Globus pallidus (tissue), 1 donor: ENCODE measurements at places on chromosomes 7 and 10.

- DNase-seq = no peak
Observed at GRCh38 chr10:70286616-70287015, 2.8 kb upstream of the NPFFR1 start.

DNA sequence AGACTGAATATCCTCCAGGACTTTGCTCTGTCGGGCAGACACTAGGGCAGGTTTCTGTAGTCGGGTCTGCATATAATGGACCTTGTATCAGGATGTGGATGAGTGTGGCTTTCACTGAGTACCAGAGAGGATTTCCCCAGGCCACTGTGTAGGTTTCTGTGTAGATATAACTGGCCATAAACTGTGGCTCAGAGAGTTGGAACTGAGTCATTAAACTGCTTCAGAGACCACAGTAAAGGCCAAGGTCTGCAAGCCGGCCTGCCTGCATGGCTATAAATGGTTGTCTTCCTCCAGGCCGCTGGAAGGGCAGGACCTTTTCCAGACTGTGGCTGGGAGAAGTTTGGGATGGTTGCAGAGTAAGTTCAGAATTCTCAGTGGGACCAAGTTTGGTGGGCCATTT is 16.9 kb downstream of the ZNF92 start:
- no peak for DNase-seq

GRCh38 chr10:114026189-114027040 is 17.3 kb upstream of the ADRB1 start:
- DNase-seq = no peak

DNA sequence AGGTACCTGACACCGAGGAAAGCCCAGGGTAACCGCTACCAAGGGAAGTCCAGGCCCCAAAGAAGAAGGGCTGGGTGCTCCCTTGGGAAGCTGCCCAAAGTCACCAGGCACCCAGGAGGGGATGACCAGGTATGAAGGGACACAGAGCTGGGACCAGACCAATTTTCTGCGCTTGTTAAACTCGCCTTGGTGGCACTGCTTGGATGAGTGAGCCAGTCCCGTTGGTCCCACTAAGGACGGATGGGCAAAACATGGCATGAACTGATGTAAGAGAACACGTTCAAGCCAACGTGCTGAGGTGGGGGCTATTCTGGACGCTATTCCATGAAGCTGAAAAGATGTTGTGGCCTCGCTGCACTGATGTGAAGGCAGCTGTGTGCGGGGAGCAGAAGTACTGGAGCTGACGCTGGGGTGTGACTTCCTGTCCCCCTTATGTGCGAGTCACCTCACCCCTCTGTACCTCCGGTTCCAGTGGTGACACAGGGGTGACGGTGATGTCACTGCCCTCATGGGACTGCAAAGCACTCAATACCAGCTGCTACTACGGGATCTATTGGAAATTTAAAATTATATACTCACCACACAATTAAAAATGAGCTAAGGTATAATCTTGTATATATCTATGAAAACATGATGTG is 73.6 kb downstream of the COBL start:
- DNase-seq = no peak

DNA sequence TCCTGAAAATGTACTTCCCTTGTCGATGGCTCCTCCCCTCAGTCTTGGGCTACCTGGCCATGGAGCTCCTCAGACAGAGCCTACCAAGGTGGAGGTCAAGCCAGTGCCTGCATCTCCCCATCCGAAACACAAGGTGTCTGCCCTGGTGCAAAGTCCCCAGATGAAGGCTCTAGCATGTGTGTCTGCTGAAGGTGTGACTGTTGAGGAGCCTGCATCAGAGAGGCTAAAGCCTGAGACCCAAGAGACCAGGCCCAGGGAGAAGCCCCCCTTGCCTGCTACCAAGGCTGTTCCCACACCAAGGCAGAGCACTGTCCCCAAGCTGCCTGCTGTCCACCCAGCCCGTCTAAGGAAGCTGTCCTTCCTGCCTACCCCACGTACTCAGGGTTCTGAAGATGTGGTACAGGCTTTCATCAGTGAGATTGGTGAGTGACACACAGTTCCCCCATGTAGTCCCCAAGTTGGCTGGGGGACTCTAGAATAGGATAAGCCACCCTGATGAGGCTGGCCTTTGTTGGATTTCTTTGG is 8.8 kb downstream of the PPRC1 start:
- no peak for DNase-seq

DNA sequence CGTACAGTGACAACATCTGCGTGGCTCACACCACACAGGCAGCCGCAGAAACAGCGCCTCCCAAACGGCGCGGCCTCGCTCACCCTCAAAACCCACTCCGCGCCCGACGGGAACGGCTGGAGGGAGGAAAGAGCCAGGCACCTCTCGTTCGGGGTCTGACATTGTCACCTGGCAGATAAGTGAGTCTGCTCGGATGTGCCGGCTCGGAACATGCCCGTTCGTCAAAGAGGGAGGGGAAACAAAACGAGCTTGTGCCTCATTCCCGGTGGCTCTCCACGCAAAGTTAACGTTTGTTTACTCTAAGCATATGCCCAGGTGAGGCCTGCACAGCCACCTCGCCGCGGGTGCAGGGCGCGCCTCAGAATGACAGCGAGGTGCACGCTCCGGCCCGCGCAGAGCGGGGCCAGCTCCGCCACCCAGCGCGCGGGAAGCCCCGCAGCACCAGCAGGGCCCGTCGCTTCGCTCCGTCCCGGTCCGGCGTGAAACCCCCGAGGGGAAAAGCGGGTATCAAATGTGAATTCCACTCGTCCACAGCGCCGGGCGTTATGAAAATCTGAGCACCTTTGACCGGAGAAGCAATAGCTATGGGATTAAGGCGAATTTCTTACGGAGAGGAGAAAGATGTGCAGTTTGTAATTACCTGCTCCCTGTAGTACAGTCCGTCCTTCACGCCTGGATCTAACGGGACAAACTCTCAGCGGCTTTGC is 13.1 kb downstream of the CNPY1 start:
- no peak for DNase-seq

DNA sequence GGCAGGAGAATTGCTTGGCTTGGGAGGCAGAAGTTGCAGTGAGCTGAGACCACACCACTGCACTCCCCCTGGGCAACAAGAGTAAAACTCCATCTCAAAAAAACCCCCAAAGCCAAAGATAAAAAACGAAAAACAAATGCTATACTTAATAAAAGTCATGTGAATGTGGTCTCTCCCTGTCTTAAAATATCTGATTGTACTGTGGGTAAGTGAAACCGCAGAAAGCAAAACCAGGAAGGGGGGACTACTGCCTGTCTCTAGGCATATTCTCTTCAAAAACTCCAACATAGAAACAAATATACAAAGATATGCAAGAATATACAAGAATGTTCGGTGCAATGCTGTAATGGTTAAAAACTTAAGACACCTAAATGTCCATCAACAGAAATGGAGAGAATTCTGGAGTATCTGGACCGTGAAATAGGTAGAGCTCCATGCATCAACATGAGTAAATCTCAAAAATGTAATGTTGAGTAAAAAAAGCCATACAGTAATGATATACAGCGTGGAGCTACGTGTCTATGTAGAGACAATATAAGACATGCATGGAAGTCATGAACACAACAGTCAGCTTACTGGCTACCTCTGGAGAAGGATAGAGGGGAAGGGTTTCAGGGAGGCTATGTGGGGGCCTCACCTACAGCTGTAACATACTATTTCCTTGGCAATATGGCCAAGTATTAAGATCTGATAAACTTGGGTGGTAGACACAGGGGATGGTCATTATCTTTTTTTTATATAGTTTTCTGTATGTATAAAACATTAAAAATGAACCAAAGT is 2.1 kb downstream of the ZNF394 start:
- no peak for DNase-seq

- no peak for DNase-seq
Observed at GRCh38 chr7:157577061-157577460, 240.3 kb downstream of the DNAJB6 start.

GRCh38 chr10:33136271-33136670 is 178.2 kb upstream of the ITGB1 start:
- DNase-seq = no peak

GRCh38 chr7:68729371-68729770 is 868.9 kb upstream of the AUTS2 start:
- no peak for DNase-seq

GRCh38 chr10:131690805-131691239 is 210.0 kb upstream of the PPP2R2D start:
- no peak for DNase-seq

GRCh38 chr7:106060394-106060920 is 51.7 kb downstream of the SYPL1 start:
- DNase-seq = no peak

- DNase-seq = no peak
Observed at GRCh38 chr7:151017953-151018420, 6.3 kb downstream of the ATG9B start.

DNA sequence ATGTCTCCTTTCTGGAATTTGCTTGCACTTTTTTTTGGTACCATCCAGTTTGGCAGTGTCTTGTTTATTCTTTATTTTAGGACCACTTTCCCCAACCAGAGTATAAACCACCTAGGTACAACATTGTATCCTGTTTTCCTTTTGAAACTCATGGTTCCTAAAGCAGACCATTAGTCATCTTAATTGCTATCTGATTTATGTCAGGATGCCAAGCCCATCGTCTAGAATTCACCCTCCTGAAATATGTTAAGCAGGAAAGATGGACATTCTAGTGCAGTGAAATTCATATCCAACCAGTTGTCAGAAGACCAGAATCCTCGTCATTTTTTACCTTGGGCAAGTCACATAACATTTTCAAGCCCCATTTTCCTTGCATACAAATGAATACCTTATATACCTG is 223.6 kb upstream of the KMT2E start:
- DNase-seq = no peak

DNA sequence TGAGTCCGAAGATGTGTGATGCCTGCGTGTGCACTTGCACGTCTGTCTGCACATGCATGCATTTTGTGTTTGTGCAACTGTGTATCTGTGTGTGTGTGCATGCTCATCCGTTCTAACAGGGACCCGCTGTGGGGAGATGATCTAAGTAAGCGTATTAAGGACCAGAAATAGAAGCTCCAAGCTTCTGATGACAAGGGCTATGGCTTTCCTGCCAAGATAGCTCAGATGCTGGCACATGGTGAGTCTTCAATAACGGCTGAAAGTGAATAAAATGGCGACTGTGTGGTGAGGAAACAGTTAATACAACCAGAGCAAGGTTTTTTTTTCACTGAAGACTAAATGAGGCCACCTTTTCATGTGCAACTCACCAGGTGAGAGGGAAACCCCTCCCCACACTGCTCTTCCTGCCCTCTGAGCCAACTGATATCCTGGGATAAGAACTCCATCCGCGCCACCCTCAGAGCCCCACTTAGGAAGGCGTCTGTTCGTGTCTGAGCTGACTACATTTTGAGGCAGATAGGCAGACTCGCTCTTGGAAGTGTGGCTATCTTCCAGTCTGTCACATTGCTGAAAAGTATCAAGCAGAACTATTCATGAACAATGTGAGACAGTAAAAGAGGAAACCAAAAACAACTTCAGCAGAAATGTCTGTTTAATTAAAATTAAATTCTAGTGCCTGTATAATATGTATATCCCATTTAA is 47.4 kb upstream of the TCERG1L start:
- no peak for DNase-seq

GRCh38 chr7:39212876-39213275 is 235.2 kb downstream of the POU6F2 start:
- DNase-seq = no peak

DNA sequence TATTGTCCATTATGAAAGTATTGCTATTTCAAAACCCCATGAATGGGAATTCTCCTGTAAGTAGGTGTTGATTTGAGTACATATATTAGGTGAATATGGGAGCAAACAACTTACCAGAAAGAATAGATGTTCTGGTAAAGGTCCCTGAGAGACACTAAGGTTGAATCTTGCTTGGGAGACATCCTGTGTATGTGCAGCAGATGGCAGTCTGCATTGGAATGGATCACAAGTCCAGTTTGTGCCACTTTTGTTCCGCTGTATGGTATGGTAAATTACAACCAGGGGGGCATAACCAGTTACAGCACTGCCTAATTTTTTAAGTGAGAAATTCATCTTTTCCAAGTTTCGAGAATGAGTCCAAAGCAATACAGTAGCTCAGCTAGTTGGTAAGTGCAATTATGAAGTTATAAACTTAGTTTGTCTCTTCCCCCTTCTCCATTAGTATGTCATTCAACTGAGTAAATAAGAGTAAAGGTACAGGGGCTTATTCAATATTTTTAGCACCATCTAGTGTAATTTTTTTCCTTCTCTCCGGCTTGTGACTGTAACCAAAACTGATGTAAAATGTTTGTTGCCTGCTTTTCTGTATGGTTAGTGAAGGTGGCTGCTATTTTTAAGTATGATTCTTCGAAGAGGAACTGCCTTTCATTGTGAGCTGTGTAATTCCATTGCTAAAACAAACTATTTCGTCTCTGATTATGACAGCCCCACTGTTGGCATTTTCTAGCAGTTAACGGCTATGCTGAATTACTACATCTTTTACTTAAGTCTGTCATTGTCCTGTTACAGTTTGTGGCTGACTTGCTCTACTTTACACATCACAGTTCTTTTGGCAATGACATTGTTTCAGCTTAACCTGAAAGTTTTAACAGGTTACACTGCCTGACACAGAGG is 2.8 kb downstream of the MCU start:
- DNase-seq = peak; percentile 42

- no peak for DNase-seq
Observed at GRCh38 chr7:83835424-83835823, 186.5 kb upstream of the SEMA3E start.

GRCh38 chr10:118459642-118460193 is 117.6 kb upstream of the FAM204A start:
- DNase-seq = peak; percentile 55

DNA sequence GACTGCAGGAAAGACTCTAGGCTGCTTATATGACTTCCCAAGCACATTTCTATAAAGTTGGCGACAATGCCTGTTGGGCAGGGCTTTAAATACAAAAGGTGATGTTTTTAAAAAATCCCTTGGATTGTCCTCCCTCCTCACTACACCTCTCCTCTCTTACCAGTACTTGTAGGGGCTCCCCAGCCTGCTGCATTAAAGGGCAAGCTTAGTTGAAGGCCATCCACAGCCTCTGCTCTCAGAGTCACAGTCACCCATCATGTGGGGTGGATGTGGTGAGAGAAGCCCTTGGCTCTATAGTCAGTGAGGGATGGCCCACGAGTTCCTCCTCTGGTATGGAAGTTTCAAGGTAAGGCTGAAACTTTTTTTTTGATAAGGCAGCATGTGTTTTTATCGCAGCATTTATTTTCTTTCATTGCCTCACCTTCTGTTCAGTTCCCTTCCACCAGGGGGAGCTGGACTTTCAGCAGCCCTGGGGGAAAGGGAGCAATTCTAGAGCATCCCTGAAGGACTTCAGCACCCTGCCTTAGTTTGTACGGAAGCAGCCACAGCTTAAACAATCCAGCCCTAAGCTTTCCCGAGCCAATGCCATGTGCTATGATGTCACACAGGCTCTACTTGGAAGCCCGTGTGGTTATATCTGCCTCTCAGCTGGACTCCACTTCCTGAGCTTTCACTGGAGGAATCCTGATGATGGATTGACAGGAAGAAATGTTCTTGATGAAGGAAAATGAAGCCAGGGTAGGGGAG is 131.9 kb downstream of the CALCR start:
- no peak for DNase-seq
